Occipital lobe (tissue), 3 donors: ENCODE measurements at places on chromosomes 7 and 10. TPM values are rescaled to one million over a fixed set of nuclear protein-coding genes. Genes with fewer than 3 reads are reported as not detected.
A peak's percentile ranks its signal among the peaks of the same experiment; 100 is the strongest.

DNA sequence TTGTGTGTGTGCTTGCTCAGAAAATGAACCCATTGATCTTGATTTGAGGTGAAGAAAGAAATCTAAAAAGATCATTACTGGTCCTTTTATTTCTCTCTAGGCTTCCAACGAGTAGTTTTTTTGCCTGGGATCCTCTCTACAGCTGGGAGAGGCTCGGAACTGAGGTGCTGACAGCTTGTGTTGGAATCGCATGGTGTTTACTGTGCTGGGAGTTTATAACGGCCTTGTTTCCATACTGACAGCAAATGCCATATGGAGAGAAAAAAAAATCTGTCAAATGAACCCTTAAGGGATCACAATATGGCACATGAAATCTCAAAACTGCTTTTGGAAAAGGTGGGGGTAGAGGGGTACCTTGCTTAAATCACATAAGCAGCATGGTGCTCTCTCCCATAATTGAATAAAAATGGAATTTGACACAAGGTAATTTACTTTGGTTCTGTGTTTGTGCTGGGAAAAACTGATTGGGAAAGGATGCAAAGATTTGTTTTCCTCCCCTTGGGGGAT lies 165.0 kb downstream of the RGS10 start:
- DNase-seq = no peak

GRCh38 chr7:128920913-128921582 lies 10.5 kb upstream of the KCP start:
- DNase-seq = no peak

CHAT gene
- total RNA-seq = 0.62 TPM

NPY gene
- total RNA-seq = 40.9 TPM

- no peak for DNase-seq
Measured at GRCh38 chr10:122208571-122209430, 62.3 kb upstream of the BTBD16 start.

- DNase-seq = peak; percentile 25
Measured at GRCh38 chr7:21253740-21254687, 173.9 kb upstream of the SP4 start.

DNA sequence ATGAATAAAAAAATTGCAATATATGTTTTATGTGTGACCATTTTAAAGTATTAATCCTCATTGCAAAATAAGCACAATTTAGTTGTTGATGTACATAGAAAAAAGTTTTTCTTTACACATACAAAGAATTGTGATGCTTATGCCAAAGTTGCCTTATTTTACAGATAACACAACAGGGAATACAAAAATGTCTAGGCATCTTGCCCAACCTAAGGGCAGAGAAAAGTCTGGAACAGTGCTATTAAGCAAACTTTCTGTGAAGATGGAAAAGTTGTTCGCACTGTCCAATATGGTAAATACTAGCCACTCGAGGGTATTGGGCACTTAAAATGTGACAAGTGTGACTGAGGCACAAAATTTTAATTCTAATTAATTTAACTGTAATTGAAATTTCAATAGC lies 190.2 kb upstream of the HGF start:
- DNase-seq = no peak

CFAP58 gene
- 0.62 TPM for total RNA-seq
